Occipital lobe (tissue), 3 donors: ENCODE measurements at places on chromosomes 2 and 18. TPM values are rescaled to one million over a fixed set of nuclear protein-coding genes. Genes with fewer than 3 reads are reported as not detected.

Gene DUSP2
- total RNA-seq = 7.3 TPM

Gene IL1F10
- total RNA-seq = not detected

Gene CETN1
- not detected for total RNA-seq

Gene IMP4
- total RNA-seq = 36.7 TPM

Gene IL36B
- total RNA-seq = not detected
